Activated B cell treated with CpG ODN at 0.5 μM for 24 hours (primary cell): ENCODE measurements at places on chromosomes 2 and 18.

GRCh38 chr2:156437272-156437930 lies 1.2 kb downstream of the GPD2 start:
- DNase-seq = no peak

DNA sequence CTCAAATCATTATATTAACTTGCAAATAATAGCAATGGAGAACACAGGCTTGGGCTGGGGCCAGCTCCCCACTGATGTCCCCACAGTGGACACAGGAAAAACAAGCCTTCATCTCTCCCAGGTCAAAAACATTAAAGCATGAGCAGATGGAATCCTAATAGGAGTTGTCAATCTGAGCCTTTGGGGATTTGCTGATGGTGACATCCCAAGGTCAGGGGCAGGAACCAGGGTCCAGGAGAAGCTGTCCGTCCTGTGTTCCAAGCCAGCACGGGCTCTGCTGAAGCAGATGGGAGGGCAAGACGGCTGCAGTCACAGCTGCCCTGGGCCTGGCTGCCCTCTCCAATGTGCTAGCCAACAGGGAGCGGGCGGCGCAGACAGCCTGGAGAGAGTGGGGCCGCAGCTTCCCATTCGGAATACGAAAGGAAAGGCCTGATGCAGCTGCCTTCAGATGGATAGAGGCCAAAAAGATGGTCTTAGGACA lies 135.5 kb downstream of the NDUFA10 start:
- DNase-seq = no peak

DNA sequence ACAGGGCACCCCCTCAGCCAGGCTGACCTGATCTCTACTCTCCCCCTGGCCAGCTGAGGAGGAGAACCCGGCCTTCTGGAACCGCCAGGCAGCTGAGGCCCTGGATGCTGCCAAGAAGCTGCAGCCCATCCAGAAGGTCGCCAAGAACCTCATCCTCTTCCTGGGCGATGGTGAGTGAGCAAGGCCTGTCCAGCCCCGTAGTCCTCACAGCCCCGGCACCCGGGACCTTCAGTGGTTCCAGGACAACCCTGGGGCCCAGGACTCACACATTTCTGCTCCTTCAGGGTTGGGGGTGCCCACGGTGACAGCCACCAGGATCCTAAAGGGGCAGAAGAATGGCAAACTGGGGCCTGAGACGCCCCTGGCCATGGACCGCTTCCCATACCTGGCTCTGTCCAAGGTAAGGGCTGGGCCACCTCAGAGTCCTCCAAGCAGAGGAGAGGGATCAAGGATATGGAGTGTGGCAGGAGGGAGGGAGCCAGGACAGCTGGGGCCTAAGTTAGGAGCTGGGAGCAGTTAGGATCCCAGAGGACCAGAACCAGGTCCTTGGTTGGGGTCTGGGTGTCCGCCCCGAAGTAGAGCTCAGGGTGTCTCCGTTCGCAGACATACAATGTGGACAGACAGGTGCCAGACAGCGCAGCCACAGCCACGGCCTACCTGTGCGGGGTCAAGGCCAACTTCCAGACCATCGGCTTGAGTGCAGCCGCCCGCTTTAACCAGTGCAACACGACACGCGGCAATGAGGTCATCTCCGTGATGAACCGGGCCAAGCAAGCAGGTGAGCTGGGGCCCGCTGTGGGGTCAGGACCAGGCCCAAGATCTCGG lies 555 bp downstream of the ALPI start:
- no peak for DNase-seq

- no peak for DNase-seq
These were observed 118.7 kb downstream of the SPTBN1 start for GRCh38 chr2:54574860-54575247.

GRCh38 chr2:134190807-134191203 lies 63.1 kb upstream of the MGAT5 start:
- no peak for DNase-seq

- DNase-seq = no peak
These were observed 81.0 kb upstream of the ACVR2A start for GRCh38 chr2:147763861-147764260.
